ENCODE measurements at places on chromosomes 6 and 20.

GRCh38 chr6:134420614-134421181 is 102.8 kb upstream of the SGK1 start:
- no peak for DNase-seq

GRCh38 chr6:73156793-73157767 is 68.2 kb downstream of the KHDC1L start:
- no peak for DNase-seq

DNA sequence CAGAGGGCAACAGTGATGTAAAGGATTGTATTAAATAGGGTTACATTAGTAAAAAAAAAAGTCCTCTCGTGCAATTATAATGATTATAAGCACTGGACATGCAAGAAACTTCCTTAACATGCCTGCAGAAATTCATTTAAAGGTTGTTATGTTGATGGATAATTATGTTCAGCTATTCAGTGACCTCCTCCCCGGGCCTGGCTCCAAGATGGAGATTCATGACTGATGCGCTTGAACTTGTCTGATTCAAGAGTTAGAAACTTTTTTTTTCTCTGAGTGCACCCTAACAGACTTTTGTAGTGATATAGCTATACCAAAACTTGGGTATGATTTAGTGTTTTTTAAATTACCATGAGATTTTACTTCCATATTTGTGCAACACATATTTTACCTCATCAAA is 1170.0 kb upstream of the CITED2 start:
- no peak for DNase-seq

GRCh38 chr6:141394125-141394536 is 738.6 kb upstream of the GJE1 start:
- no peak for DNase-seq

GRCh38 chr6:71197267-71197666 is 91.3 kb upstream of the OGFRL1 start:
- no peak for DNase-seq

DNA sequence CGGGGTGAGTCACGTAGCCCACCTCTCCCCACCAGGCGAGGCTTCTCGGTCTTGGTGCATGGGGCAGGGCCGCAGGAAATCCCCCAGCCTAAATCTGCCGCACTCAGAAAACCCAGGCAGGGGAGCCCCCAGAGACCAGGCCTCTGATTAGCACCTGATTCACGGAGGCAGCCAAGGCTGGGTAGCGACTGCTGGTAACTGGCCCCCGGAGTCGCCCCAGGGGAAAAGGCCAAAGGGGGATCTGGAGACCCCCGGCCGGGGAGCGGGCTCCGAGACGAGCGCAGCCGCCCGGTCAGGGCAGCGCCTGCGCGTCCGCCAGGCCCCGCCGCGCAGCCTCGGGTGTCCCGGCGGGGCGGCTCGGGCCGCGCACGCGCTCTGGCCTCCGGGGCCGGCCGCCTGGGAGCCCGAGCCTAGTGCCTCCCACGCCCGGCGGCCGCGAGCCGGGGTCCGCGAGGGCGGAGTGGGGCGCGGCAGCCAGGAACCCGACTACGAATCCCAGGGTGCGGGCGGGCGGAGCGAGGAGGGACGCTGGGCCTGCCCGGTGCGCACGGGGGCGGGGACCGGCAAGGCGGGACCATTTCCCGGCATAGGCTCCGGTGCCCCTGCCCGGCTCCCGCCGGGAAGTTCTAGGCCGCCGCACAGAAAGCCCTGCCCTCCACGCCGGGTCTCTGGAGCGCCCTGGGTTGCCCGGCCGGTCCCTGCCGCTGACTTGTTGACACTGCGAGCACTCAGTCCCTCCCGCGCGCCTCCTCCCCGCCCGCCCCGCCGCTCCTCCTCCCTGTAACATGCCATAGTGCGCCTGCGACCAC is at the start of gene DUSP22:
Gene DUSP22, plus strand, starts transcription at position 791 of the 809 bp plus-strand sequence. CDS start 53 bp downstream, outside the sequence.
- peak; percentile 80 for DNase-seq

GRCh38 chr6:9628819-9629218 is 786.1 kb downstream of the TFAP2A start:
- DNase-seq = no peak

GRCh38 chr6:2353412-2354137 is 108.2 kb upstream of the GMDS start:
- peak; percentile 50 for DNase-seq

DNA sequence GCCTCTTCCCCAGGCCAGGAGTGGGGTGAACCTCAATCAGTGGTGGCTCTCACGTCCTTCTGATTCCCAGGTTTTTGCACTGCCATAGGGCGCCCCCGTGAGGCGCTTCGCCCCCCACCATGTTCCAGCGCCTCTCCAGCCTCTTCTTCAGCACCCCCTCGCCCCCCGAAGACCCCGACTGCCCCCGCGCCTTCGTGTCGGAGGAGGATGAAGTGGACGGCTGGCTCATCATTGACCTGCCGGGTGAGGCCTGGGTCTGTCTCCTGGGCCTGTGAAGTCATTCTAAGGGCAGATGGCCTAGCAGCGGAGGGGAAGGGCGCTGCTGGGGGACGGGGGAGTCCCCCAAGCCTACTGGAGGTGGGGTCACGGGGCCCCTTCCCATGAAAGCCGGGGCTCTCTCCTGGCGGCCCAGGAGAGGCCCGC is 4.5 kb downstream of the TP53INP2 start:
- DNase-seq = peak; percentile 59

GRCh38 chr6:125678601-125679000 is 70.8 kb upstream of the HEY2 start:
- DNase-seq = no peak

GRCh38 chr6:33966536-33966935 is 162.7 kb upstream of the MLN start:
- DNase-seq = no peak

DNA sequence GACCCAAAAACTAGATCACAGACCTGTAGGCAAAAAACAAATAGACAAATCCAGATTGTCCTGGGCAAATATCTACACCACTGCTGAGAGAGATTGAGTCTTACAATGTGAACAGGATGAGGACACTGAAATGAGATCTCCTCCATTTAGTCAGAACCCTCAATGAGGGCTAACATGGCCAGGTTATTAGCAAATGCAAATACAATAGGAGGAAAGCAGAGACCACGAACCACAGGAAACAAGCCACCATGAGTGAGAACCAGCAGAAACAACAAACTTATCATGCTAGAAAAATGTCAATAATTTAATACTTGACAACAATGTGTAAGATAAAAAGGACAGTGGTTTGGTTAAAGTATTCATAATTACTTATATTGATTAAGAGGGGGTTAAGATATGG is 162.8 kb downstream of the SYNE1 start:
- DNase-seq = no peak

DNA sequence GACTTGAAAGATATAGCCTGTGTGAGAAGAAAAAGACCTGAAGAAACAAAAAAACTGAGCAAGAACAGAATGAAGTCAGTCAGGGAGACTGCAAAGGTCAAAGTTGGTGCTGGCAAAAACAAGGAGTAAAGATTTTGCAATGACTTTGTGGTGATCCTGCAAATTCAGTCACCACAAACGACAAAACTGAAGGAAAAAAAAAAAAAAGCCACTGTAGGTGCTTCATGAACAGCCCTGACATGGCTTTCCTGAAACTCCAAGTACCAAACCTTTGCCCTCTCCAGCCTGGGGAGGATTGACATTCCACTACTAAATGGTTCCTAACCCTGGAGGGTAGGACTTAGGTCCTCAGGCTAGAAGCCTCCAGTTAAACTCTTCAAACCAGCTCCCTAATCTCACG is 114.7 kb upstream of the BEND3 start:
- no peak for DNase-seq

GRCh38 chr6:17865798-17866725 is 121.4 kb downstream of the KIF13A start:
- DNase-seq = no peak

DNA sequence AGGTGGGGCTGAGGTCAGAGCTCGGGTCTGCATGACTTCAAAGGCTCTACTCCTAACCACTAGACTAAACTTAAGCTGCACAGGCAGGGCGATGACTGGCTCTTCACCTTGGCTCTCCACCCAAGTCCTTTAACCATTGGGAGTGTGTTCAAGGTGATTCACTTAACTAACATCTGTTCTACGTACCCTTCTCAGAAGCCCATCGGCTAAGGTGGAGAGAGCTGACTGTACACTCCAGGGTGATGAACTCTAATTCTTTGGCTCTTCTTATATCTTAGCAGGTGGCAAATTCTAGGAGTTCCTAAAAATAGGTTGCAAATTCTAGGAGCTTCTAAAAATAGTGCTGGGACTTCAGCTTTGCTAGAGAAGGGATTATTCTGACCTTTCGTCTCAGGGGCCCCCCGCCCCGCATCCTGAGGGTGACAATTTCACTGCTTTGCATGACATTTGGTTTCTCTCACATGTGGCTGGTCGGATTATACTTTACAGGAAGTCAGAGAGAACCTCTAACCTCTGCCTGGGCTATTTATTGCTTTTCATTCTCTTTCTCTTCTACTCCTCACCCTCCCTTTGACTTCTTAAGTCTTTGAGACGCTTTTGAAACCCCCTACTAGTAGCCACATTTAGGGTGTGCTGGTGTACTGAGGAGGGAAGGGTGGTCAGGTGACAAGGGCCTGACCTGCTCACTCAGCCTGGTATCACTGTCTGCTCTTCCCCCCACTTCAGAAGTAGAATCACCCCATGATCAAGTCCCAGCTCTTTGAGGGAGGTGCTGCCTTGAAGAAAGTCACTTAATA is 55.5 kb downstream of the PRDM1 start:
- peak; percentile 57 for DNase-seq

GRCh38 chr20:24991897-24992486 is 559 bp downstream of the APMAP start:
- DNase-seq = no peak

DNA sequence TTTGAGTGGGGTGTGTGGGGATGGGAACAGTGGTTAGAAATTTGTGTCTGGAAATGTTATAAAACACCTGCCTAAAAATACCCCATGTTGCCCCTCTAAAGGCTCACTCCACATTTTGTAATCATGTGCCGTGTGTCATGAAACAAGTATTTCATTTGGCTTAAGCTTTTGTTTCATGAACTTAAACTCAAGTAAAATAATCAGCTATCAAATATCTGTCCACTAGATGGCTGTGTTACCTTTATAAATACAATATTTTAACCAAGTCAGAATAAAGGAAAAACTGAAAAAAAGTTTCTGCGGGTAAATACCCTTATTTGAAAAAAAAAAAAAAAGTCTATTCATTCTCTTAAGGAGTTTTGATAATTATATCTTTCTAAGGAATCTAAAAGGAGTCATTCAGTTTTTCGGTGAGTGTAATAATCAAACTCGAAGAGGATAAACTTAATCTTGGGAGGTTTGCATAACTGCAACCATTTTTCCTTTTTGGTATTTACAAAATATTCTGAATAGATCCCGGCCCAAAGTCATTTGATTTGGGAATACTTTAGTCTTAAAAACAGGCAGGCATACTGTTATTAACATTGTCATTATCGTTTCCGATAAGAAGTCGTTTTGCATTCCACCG is 29.9 kb upstream of the MTRF1L start:
- DNase-seq = no peak

DNA sequence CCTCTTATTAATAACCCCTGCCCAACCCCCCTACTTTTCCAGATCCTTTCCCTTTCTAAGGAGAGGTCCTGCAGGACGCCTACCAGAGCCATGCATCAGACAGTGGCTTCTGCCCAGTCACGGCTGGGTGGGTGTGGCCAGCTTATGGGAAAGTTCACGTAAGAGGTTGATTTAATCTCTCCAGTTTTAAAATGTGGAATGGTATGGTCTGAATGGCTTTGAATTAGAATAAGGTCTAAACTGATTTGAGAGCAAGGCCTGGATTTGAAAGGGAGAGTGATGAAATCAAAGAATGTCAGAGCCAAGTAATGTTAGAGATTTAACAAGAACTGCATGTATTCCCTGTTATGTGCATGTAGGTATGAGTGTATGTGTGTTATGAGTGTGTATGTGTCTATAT is 275.7 kb downstream of the PAX1 start:
- DNase-seq = no peak

GRCh38 chr6:160258346-160259142 is at the start of gene SLC22A2:
Gene SLC22A2 (minus strand): TSS chr6:160258821. CDS start chr6:160258757, 64 bp downstream.
- DNase-seq = no peak

DNA sequence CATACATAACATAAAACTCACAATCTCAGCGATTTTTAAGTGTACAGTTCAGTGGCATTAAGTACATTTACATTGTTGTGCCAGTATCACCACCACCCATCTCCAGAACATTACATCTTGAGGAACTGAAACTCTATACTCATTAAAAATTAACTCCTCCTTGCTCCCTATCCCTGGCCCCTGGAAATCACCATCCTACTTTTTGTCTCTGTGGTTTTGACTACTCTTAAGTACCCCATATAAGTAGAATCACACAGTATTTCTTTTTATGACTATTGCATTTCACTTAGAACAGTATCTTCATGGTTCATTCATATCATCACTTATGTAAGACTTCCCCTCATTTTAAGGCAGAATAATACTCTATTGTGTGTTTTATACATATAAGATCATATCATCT is 1108.1 kb downstream of the GRIK2 start:
- DNase-seq = no peak

DNA sequence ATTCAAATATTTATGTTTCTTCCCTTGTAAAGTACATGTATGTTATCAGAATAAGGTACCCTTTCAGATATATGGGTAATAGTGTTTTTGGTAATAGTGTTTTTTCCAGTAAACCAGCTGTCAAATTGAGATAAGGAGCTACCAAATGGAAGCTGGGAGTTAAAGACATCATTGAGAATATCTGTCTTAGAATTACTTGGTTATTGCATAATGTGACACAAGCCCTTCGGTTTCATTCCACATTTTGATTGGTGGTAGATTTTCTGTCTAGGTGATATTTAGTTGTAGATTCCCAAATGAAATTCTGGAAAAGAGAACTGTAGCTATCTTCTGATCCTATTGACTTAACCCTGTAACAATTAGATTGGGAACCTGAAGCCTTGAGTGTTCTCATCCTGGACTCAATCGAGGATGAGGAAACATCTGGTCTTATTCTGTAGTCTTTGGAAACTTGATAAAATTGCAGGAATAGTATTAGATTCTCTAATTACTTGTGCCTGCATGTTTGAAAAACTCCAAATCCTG is 75.1 kb upstream of the SYNJ2 start:
- DNase-seq = no peak

GRCh38 chr6:96631248-96631647 is 68.3 kb downstream of the FHL5 start:
- no peak for DNase-seq

- DNase-seq = no peak
Measured at GRCh38 chr20:62982124-62983075, 24.4 kb downstream of the BHLHE23 start.
